ENCODE measurements at places on chromosomes 7 and 10. TPM values are rescaled to one million over a fixed set of nuclear protein-coding genes. Genes with fewer than 3 reads are reported as not detected.

The FAM24B gene
- 0.55 TPM for total RNA-seq

The CYP3A7 gene
- not detected for total RNA-seq

The FAM3C gene
- total RNA-seq, result 46.2 TPM

The WNT8B gene
- total RNA-seq, result not detected

The ZCWPW1 gene
- total RNA-seq, result 4.6 TPM

The FAM237B gene
- not detected for total RNA-seq

The OPN1SW gene
- not detected for total RNA-seq

The SLC26A5 gene
- not detected for total RNA-seq

Data from left ventricle myocardium inferior (tissue), 1 donor.